ENCODE measurements at places on chromosomes 11 and 22.

GRCh38 chr22:50628543-50629134, 687 bp upstream of the ARSA start:
- H3K36me3 ChIP-seq = no peaks in the 10 kb centered on the region
- H3K4me1 ChIP-seq = peaks cover 14% of the 10 kb centered on the region
- peak overlapping the region; percentile 99 for H3K4me3 ChIP-seq
- H3K27ac ChIP-seq = no peak overlapping the region
- H3K27me3 ChIP-seq = no peaks in the 10 kb centered on the region

DNA sequence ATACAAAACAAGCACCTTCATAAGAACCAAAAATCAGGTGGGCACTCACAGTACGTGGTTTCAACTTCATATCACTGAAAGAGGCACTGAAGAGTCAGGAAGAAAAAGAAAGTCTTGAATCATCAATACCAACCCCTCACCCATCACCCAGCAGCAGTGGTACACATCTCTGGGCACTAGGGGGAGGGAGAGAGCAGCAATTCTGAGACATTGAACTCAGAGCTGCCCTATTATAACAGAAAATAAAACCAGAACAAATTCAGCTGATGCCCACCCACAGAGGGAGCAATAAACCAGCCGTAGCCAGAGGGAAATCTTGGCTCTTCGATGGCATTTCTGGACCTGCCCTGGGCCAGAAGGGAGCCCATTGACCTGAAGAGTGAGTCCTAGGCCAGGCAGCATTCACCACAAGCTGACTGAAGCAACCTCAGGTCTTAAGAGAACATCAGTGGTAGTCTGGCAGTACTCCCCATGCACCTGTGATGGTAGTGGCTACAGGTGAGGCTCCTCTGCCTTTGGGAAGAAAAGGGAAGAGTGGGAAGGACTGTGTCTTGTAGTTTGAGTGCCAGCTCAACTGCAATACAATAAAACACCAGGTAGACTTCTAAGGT, 42.2 kb upstream of the FAM181B start:
- H3K27ac ChIP-seq = no peak overlapping the region
- no peaks in the 10 kb centered on the region for H3K4me1 ChIP-seq
- peak; percentile 50 for DNase-seq
- H3K36me3 ChIP-seq = no peaks in the 10 kb centered on the region
- no peak overlapping the region for H3K4me3 ChIP-seq

DNA sequence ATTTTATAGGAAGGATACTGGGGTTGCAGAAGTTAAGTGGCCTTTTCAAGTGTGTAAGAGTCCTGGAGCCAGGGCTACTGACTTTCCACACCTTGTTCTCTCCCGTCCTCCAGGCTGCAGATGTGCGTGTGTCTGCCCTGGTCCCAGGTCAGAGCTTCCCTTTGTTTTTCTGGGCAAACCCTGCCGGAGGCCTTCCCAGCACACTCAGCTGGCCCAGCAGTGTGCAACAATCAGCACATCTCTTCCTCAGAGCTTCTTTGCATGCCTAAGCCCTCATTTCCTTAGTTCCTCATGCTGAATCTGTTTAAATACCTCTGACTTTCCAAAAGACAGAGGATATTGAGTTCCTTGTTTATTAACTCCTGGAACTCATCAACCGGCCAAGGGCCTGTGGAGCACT, 80.6 kb downstream of the KCNJ1 start:
- DNase-seq = no peak
- no peak overlapping the region for H3K27ac ChIP-seq
- peaks cover 46% of the 10 kb centered on the region for H3K27me3 ChIP-seq
- H3K4me1 ChIP-seq = no peaks in the 10 kb centered on the region
- no peaks in the 10 kb centered on the region for H3K36me3 ChIP-seq

GRCh38 chr11:74015919-74016684, 7.2 kb upstream of the UCP3 start:
- no peak overlapping the region for H3K4me3 ChIP-seq
- H3K4me1 ChIP-seq = peaks cover 31% of the 10 kb centered on the region
- no peak overlapping the region for H3K27ac ChIP-seq
- H3K27me3 ChIP-seq = no peaks in the 10 kb centered on the region
- DNase-seq = no peak
- H3K36me3 ChIP-seq = 0 out of 2 replicates have a peak, but pooled peaks cover 15% of the 10 kb centered on the region

- H3K27ac ChIP-seq = no peak overlapping the region
- no peak for DNase-seq
- no peaks in the 10 kb centered on the region for H3K27me3 ChIP-seq
- no peak overlapping the region for H3K4me3 ChIP-seq
- H3K36me3 ChIP-seq = peaks cover 37% of the 10 kb centered on the region
- H3K4me1 ChIP-seq = peaks cover 48% of the 10 kb centered on the region
These were observed 22.9 kb downstream of the STX3 start for GRCh38 chr11:59778122-59778521.

GRCh38 chr22:48049116-48049515, 1286.7 kb downstream of the TBC1D22A start:
- H3K27me3 ChIP-seq = peaks cover 98% of the 10 kb centered on the region
- no peaks in the 10 kb centered on the region for H3K36me3 ChIP-seq
- no peak overlapping the region for H3K4me3 ChIP-seq
- no peak for DNase-seq
- no peaks in the 10 kb centered on the region for H3K4me1 ChIP-seq
